ENCODE measurements at places on chromosomes 2 and 18.

DNA sequence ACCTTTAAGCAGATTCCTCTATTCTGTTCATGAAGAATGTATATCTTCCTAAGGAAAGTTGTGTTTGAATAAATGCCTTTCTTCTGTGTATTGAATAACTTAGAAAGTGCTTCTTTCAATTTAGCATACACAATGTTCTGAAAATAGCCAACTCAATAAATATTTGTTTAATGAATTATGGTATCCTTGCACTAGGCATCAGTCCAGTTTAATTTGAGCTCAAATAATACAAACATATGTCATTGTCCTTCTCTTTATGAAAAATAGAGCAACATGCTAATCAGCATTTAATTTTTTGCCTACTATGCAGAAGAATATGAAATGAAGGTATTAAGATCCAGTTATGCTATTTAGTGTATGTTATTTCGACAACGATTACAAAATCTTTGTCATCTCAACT lies 68.2 kb downstream of the NRXN1 start:
- no peaks in the 10 kb centered on the region for H3K36me3 ChIP-seq
- DNase-seq: no peak
- no peak overlapping the region for H3K4me3 ChIP-seq

GRCh38 chr18:5604778-5605177 lies 61.0 kb upstream of the EPB41L3 start:
- DNase-seq: no peak
- no peak overlapping the region for H3K4me3 ChIP-seq
- no peaks in the 10 kb centered on the region for H3K27me3 ChIP-seq

DNA sequence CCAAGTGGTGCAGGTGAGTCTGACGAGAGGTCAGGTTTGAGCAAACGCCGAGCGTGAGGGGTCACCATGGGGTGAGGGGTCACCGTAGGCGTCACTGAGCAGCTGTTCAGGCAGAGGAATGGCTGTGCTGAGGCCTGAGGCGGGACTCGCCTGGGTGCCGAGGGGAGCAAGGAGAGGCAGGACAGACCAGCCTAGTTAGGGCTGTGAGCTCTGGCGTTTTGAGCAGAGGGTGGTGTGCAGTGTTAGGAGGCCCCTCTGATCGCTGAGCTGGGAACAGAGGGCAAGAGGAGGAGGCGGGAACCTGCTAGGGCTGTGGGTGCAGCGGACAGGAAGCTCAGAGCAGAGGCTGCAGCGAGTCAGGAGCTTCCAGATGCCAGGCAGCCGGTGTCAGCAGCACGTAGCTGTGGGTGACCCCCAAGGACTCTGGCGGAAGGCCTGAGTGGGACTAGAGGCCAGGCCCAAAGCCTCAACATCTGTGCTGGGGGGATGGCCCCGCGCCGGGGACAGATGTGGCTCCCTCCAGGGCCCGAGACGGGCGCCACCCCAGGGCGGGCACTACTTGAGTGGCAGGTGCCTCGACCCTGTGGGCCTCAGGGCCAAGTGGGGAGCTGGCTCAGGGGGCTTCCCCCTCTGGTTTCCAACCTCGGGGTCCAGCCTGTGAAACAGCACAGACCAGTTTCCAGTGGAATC lies 55.7 kb downstream of the KCNG2 start:
- no peaks in the 10 kb centered on the region for H3K4me1 ChIP-seq
- H3K27ac ChIP-seq: no peak overlapping the region
- H3K27me3 ChIP-seq: no peaks in the 10 kb centered on the region
- no peaks in the 10 kb centered on the region for H3K36me3 ChIP-seq
- H3K4me3 ChIP-seq: no peak overlapping the region

DNA sequence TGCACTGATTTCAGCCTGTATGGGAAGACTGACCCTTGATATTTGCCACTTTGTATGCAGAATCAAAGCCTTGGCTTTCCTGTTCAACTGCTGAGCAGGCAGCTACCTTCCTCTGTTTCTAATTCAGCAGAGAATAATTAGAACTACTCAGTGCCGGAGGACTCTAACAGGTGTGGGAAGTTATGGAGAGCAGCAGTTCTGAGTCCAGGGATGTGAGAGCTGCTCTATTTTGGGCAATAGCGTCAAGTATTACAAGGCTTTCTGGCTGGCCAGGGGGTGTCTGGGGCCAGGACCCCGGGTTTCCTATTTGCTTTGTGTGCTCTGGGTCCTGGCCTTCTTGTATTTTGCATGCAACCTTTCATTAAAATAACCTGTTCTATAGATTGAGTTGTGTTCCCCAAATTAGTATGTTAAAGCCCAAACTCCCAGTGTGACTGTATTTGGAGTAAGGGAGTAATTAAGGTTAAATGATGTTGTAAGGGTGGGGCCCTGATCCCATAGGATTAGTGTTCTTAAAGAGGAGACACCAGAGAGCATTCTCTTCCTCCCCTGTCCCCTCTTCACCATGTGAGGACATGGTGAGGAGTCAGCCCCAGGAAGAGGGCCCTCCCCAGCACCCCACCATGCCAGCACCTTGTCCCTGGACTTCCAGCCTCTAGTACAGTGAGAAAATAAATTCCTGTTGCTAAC lies 5.6 kb upstream of the NTSR2 start:
- H3K4me1 ChIP-seq: no peaks in the 10 kb centered on the region
- no peak overlapping the region for H3K27ac ChIP-seq
- DNase-seq: no peak
- H3K27me3 ChIP-seq: no peaks in the 10 kb centered on the region

GRCh38 chr2:131148426-131148825 lies 43.3 kb downstream of the PLEKHB2 start:
- no peak for DNase-seq
- H3K36me3 ChIP-seq: peaks cover 21% of the 10 kb centered on the region
- H3K27ac ChIP-seq: no peak overlapping the region
- H3K4me1 ChIP-seq: no peaks in the 10 kb centered on the region
- no peak overlapping the region for H3K4me3 ChIP-seq

Data from thoracic aorta (tissue), 2 donors.